CD4-positive, alpha-beta T cell treated with Interleukin-2 at 100 ng/mL for 4 hours (primary cell): ENCODE measurements at places on chromosomes 1 and 21.
A peak's percentile ranks its signal among the peaks of the same experiment; 100 is the strongest.

DNA sequence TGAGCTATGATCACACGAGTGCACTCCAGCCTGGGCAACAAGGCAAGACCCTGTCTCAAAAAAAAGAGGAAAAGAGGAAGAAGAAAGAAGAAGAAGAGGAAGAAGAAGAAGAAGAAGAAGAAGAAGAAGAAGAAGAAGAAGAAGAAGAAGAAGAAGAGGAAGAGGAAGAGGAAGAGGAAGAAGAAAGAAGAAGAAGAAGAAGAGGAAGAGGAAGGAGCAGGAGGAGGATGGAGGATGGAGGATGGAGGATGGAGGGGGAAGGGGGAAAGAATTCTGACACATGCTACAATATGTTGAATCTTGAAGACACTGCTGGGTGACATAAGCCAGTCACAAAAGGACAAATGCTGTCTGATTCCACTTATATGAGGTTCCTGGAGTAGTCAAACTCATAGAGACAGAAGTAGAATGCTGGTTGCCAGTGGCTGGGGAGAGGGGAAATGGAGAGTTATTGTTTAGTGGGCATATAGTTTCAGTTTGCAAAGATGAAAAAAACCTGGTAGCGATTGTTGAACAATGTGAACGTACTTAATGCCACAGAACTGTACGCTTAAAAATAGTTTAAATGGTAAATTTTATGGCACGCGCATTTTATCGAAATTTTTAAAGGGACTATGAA, 47.3 kb upstream of the COA6 start:
- DNase-seq, result no peak

- DNase-seq, result no peak
These were observed 574 bp downstream of the IGSF9 start for GRCh38 chr1:159944623-159945455.

GRCh38 chr1:29320156-29320940, 84.0 kb downstream of the PTPRU start:
- DNase-seq, result no peak

- DNase-seq, result no peak
These were observed 35.3 kb upstream of the DNASE2B start for GRCh38 chr1:84363019-84363418.

GRCh38 chr1:207817778-207818751, 66.2 kb downstream of the CD46 start:
- DNase-seq, result no peak

DNA sequence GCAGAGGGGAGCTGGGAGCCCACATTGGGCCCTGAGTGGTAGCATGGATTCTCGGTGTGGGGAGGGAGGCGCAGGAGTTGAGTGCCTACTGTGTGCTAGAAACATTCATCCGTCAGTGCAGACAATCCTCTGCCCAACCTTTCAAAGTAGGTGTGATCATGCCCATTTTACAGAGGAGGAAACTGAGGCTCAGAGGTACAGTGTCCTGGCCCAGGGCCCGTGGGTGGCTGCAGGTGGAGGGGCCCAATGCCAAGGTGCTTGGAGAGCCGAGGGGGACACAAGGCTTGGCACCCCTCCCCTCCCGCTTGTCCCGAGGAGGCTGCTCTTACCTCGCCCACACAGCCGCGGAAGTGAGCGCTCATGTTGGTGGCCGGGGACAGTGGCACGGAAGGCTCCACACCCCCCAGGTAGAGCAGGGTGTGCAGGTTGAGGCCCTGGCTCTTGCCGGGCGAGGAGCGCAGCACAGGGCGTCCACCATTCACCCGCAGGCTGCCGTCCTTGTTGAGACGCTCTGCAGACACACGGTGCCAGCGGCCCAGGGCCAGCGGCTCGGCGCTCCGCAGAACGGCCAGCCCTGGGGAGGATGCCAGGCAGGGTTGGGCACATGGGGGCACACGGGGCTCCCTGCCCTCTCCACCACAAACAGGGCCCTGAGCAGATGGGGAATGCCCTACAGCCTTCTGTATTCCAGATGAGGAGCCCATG, 16.6 kb downstream of the LDLRAD2 start:
- no peak for DNase-seq

- no peak for DNase-seq
These were observed 13.7 kb downstream of the PI4KB start for GRCh38 chr1:151313501-151313900.

DNA sequence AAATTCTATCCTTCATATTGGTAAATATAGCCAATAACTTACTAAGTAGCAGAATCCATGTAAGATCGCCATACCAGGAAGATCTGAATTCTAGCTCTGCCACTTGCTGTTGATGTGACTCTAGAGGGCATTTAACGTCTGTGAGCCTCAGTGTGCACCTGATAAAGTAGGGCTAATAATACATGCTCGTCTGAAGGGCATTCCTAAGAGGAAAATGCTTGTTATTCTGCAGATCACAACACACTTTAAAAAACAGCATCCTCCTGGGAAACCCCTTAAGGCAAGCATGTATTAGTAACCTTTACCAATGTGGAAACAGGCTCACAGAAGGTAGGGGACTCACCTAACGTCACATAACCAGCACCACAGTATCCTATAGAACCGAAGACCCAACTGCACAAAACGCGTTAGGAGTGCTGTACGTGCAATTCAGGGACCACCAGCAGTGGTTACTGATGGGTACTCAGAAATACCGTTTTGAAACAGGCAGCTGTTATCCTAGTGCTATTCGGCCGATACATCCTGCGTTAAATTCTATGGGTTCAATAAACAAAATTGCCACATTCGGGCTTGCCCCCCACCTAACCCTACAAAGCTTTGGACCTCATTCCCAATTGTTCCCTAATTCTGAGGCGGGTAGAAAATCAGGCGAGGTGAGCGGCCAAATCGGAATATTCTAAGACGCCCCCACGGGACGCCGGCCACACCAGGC, 758 bp downstream of the DEPDC1 start:
- peak; percentile 5 for DNase-seq
